Esophagus muscularis mucosa (tissue), 4 donors: ENCODE measurements at places on chromosomes 1 and 21. TPM values are rescaled to one million over a fixed set of nuclear protein-coding genes. Genes with fewer than 3 reads are reported as not detected.

DNA sequence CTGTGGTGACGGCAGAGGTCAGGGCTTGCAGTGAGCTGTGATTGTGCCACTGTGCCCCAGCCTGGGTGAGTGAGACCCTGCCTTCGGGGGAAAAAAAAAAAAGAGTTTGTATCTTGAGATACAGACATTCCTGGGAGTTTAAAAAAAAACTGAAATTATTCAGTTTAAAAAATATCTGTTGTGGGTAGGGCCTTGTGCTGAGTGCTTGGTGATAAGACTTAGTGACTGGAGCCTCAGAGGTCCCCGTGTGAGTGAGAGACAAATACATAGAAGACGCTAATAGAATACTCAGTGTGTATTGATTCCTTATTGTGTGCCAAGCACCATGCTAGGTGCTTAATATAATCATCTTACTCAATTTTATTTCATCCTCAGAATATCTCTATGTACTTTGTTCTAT, 22.7 kb downstream of the DDI2 start:
- no peak for DNase-seq
- peaks cover 29% of the 10 kb centered on the region for H3K36me3 ChIP-seq
- no peaks in the 10 kb centered on the region for H3K27me3 ChIP-seq
- H3K4me3 ChIP-seq = no peak overlapping the region

GRCh38 chr21:45885597-45885929, 96.0 kb upstream of the COL6A1 start:
- no peak for DNase-seq
- no peak overlapping the region for H3K27ac ChIP-seq
- no peak overlapping the region for H3K4me3 ChIP-seq
- H3K36me3 ChIP-seq = no peaks in the 10 kb centered on the region

DNA sequence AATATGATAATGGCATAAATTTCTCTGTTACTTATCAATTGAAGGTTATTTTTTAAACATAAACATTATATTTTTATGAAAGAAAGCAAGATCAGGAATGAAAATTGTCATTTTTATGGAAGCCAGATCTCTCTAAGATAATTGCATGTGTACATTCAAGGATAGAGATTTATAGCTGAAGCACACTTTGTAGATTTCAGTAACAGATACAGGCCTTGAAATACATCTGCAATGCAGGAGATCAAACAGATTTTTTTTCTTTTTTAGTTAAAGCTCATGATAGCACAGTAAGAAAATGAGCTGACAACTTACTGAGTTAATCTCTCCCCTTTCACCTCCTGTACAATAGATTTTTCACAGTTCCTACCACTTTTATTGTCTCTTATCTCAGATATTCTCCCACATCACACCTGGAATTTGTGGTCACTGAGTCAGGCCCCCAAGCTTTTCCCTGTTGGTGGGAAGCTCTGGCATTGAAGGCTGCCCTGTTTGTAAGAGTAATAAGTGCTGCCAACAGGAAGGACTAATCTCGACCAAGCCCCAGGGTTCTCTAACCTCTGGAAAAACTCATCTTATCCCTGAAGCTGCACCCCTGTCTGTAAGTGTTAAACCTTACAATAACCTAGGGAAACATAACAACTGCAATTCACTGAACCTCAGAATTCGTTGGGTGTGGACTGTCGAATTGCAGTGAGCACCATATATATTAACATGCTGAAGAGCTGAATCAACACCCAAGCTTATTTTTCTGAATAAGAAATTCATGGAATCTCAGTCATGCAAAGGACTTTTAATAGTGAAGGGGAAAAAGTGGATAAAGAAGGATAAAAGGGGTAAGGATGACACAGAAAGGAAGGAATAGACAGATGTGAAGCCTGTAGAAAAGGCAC, 599.0 kb downstream of the LMO4 start:
- H3K4me1 ChIP-seq = no peaks in the 10 kb centered on the region
- no peak overlapping the region for H3K4me3 ChIP-seq
- H3K27me3 ChIP-seq = no peaks in the 10 kb centered on the region
- H3K27ac ChIP-seq = no peak overlapping the region
- no peak for DNase-seq

GRCh38 chr1:233364695-233365539, 37.4 kb downstream of the MAP3K21 start:
- H3K27me3 ChIP-seq = no peaks in the 10 kb centered on the region
- no peak for DNase-seq
- H3K36me3 ChIP-seq = no peaks in the 10 kb centered on the region
- no peak overlapping the region for H3K4me3 ChIP-seq
- H3K27ac ChIP-seq = no peak overlapping the region

- DNase-seq = no peak
- H3K27me3 ChIP-seq = no peaks in the 10 kb centered on the region
- no peak overlapping the region for H3K4me3 ChIP-seq
These were observed 23.8 kb downstream of the SDC3 start for GRCh38 chr1:30884723-30885122.

- peaks cover 49% of the 10 kb centered on the region for H3K36me3 ChIP-seq
- no peak overlapping the region for H3K27ac ChIP-seq
- H3K4me1 ChIP-seq = no peaks in the 10 kb centered on the region
- no peak for DNase-seq
- H3K4me3 ChIP-seq = no peak overlapping the region
- no peaks in the 10 kb centered on the region for H3K27me3 ChIP-seq
These were observed 186.3 kb downstream of the VPS13D start for GRCh38 chr1:12416101-12416500.

RGS16 gene
- 0.83 TPM for total RNA-seq

SH2D5 gene
- 7.2 TPM for total RNA-seq

IL6R gene
- total RNA-seq = 55.2 TPM

RGS8 gene
- 0.17 TPM for total RNA-seq
